Neuronal stem cell (in vitro differentiated cells): ENCODE measurements at places on chromosomes 2 and 18.

GRCh38 chr2:138997856-138998517 is 217.8 kb upstream of the NXPH2 start:
- no peak for DNase-seq

GRCh38 chr2:58638256-58638805 is 397.2 kb upstream of the FANCL start:
- no peak for DNase-seq

- DNase-seq, result no peak
Measured at GRCh38 chr18:5110266-5110665, 86.8 kb downstream of the AKAIN1 start.

- DNase-seq, result no peak
Measured at GRCh38 chr2:129904532-129905446, 74.7 kb upstream of the RAB6C start.

GRCh38 chr18:66167829-66168684 is 417.2 kb downstream of the CDH7 start:
- no peak for DNase-seq
